Uterus (tissue), 4 donors: ENCODE measurements at places on chromosomes 11 and 22.

DNA sequence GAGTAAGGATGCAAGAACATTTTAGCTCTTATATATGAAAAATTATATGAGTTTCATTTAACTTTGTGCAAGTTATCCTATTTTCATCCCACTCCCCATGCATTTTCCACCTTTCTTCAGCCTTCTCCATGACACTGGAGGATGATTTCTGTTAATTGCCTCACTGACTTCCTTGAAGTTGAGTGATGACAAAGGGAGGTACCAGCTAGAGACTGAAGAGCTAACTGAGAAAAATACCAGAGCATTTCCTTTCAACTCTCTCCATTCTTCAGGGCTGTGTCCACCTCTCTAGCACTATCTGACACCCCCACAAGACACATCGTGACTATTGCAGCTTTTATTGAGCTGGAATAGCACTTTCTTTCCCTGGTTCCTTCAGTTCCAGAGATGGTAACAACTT, 711.6 kb upstream of the LRRC4C start:
- no peak for DNase-seq

DNA sequence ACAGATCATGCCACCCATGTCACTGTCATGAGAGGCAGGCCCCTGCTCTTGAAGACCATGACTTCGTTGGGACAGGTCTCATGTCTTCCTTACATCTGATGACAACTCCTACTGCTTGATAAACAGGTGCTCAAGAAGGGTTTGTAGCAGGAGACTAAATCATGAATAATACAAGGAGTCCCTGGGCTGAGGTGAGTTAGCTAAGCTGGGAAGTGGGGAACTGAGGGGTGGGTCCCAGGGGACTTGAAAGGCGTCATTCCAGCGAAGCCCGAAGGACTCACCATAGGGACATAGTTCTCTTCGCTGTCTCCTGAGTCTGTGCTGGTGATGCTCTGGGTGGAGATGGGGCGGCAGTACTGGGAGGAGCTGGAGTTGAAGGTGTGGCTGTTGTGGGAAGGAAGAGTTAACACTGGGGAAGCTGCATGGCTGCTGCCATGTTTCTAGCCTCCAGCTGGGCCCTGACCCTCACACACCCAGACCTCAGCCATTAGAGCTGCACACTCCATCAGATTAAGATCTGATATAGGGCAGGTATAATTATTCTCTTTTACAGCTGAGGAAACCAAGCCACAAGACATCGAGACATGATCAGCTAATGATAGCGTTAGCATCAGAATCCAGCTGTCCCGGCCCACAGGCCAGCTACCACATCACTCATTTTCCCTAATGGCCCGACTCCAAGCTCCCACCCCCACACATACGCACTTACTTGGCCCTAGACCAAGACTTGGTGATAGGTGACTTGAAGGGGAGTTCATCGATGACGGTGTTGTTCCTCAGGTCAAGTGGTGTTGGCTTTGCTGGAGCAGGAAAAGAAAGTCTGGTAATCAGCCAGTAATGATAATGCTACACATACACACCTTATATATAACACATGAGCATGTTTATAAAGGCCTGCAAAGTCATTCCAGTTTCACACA, 32.9 kb downstream of the USP35 start:
- no peak for DNase-seq

- DNase-seq: no peak
Measured at GRCh38 chr11:64726867-64727530, 4.0 kb upstream of the NRXN2 start.

GRCh38 chr11:1081601-1082311, 7.1 kb downstream of the MUC2 start:
- no peak for DNase-seq

DNA sequence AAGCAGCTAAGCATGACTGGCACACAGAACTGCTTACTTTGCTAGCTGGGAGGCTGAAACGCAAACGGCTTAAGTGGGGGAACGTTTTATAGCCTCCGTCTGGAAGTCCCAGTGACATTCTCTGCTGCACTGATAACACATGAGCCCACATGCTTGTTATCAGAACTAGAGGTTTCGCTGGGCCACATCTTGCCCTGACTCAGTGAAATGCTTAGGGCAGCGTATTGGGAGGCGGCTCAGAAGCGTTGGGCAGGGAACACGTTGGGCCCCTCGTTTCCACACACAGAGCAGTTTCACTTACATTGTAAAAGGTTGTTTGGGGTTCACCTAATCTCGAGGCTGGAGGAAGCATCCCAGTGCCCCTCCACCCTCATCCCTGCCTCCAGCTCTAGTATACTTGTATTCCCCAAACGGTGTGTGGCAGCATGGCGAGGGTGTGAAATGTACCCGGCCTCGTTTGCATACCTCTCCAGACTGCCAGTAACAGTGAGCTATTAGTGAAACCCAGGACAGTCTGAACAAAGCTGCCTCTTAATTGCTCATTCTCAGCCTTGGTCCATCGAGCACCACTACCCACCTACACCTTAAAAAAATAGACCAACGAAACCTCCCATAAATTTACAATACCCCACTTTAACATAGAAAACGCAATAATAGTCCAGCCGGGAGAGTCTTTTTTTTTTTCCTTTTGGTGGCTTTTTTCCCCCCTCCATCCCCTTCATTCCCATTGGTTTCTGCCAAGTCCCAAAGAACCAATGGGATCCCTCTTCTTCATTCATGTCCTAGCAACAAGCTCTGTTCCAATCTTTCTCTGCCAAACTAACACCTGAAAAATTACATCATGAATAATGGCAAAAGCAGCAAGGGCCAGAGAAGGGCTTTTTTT, 218.8 kb upstream of the SORL1-AS1 start:
- DNase-seq: no peak
